ENCODE measurements at places on chromosomes 2 and 18. TPM values are rescaled to one million over a fixed set of nuclear protein-coding genes. Genes with fewer than 3 reads are reported as not detected.

DNA sequence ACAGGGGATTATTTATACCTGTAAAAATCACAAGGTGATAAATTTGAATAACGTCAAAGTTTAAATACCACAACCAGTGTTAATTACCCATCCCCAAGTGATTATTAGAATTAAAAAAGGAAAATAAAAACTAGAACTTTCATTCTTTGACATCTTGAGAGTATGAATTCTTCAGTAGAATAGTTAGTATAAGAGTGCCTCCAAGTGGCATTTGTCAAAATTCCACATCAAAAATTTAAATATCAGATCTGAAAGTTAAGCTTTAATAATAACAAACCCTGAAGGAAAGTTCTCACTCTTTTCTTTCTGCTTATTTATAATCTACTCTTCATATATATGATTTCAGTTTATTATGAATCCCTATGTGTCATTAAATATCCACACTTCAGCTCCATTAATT is 273.7 kb upstream of the KYNU start:
- no peak for DNase-seq

ZNF396 gene
- total RNA-seq, result 2.0 TPM

GRCh38 chr18:23949863-23950262 is 64.7 kb upstream of the TTC39C start:
- no peak for DNase-seq

DNA sequence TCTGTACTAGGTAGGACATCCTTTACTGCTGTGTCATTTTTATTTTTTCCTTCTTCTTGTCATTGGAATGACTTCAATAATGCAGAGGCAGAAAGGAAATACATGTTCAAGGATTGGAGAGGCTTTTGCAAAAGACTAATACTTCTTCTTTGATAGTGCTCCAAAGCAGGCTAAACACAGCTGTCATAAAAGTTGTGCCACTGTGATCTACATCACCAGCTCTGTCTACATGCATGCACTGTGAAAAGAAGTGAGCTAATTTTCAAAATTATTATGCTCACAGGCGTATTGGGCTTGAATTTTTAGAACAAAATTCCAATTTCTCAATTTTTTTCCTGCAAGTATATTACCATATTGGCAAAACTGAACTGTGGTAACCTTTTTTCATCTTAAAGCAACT is 37.5 kb upstream of the CALCRL start:
- DNase-seq, result no peak

GRCh38 chr18:42229211-42230210 is 274.5 kb downstream of the PIK3C3 start:
- DNase-seq, result no peak

DSEL gene
- 2.5 TPM for total RNA-seq

TUBB8B gene
- total RNA-seq, result not detected

- no peak for DNase-seq
Measured at GRCh38 chr2:117942551-117942950, 71.3 kb downstream of the CCDC93 start.

DNA sequence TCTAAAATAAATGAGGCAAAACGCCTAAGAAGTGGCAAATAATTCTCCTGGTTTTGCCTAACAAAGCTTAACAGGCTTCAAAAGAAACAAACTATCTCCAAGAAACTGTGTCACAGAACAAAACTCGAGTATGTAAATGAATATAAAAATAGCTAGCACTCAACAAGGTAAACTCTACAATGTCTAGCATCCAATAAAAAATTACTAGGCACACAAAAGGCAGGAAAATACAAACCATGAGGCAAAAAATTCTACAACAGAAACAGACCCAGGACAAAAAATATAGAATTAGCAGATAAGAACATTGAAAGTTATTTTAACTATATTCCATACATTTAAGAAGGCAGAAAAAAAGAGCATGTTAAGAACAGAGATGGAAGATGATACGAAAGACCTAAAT is 16.8 kb downstream of the PPP4R1 start:
- no peak for DNase-seq

LYG2 gene
- total RNA-seq, result not detected

DNA sequence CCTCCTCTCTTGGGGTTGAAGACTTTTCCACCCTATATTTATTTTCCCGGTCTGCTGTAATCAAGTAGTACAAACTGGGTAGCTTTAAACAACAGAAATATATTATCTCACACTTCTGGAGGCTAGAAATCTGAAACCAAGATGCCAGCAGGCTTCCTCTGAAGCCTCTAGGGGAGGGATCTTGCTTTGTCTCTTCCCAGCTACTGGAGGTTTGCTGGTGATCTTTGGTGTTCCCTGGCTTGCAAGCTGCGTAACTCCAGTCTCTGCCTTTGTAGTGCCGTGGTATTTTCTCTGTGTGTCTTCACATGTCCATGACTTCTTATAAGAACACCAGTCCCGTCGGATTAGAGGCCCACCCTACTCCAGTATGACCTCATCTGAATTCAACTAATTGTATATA is 44.4 kb downstream of the MYO3B start:
- no peak for DNase-seq

MATN3 gene
- total RNA-seq, result 1.9 TPM

- no peak for DNase-seq
Measured at GRCh38 chr2:238898534-238899281, 50.8 kb downstream of the TWIST2 start.

GRCh38 chr2:188892636-188893035 is 81.5 kb upstream of the COL3A1 start:
- DNase-seq, result no peak

IL18R1 gene
- 3.4 TPM for total RNA-seq

DNA sequence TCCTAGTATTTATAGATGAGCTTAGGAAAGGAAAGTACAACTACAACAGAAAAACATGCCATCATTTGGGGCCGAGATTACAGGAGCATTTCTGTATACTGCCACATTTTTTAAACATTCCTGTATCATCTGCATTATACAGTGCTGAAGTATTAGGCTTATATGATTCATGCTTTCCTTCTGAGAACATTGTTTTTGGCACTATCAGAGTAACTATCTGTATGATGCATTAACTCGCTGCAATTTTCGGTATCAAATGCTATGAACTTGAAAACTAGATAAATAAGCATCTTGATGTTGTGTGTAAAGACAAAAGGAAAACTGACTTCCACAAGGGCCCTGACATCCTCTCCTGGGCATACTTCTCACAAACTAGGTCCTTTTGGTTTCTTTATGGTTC is 102.0 kb downstream of the RIT2 start:
- DNase-seq, result no peak

DNA sequence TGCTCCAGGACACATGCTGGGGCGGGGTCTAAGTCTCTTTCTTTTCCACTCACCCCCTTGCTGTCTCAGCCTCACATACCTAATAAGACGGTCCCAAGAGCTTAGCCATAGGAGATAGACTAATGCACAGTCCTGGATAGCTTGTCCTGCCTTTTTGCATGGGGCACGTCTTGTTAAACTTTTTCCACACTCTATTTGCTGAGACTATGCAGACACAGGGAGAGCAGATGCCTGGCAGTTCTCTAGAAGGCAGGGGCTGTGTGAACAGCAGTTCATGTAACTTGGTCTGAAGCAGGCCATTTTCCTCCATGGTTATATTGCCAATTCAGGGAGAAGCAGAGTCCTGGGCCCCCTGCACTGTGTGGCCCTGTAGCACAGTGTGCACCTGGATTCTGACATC is 142.1 kb downstream of the SEPTIN10 start:
- no peak for DNase-seq

DNA sequence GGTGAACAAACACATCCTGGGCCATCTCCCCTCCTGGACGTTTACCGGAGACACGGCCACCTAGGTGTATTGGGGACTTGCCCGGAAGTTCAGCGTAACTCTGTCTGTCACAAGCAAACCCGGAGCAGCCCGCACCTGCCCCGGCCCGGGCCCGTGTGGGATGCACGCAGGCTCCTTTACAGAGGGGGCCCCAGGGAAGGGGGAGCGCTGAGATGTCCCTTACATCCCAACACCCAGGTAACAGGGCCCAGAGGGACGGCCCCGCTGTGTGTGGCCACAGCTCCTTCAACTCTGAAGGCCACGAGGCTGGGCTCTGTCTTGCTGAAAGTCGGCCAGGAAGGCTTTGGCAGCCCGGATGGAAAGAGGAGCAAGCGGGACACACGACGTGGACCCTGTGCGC is 212.8 kb downstream of the TWIST2 start:
- no peak for DNase-seq

SERPINB13 gene
- total RNA-seq, result not detected

- DNase-seq, result no peak
Measured at GRCh38 chr2:118091140-118091478, 2.8 kb downstream of the INSIG2 start.

DNA sequence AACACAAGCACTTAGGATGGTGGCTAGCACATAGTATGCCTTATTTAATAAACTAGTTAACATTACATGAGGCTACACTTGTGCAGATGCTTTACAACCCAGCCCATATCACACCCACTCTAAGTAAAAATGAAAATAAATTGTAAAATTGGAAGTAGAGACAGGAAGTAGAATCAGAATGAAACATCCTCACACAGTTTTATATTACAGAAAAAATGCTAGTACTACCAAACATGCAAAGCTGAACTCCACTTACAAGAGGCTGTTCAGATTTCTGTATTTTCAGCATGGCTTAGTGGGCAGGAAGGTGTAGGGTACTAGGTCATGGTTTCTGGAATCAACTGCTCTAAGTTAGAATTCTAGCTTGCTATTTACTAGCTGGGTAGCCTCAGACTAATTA is 18.2 kb upstream of the CRIM1 start:
- DNase-seq, result no peak

- DNase-seq, result no peak
Measured at GRCh38 chr2:173359231-173359630, 4.6 kb downstream of the CDCA7 start.

MCM6 gene
- total RNA-seq, result 33.1 TPM

SLC16A14 gene
- total RNA-seq, result 0.57 TPM

GRCh38 chr2:45896311-45896710 is 244.8 kb downstream of the PRKCE start:
- DNase-seq, result no peak

DNA sequence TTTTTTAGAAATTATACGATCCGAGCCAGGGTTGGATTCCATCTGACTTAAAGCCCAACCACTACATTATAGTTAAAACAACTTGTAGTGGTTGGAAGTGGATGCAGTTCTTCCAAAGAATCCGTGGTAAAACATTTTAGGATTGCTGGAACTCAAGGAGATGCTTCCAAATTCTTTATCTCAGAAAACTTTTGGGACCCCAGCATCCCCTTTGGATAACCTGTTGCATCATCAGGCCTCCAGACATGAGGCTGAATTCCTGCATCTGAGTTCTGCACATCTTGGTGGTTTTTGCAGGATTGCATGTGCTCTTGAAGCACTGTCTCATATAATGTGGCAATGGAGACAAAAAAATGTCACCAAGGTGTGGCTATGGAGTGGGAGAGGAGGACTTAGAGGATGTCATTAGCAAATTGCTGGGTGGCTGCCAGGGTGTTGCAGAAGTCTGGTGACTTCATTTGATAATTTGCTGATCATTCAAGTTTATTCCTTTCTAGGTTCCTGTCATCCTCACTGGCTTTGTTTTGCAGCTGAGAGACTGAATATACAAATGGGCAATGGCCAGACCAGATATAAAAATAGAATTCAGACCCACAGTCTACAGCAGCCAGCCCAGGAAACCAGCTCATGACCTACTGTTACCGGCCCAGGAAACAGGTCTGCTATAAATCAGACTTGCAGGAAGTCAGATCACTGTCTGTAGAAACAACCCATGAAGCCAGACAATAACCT is 207.7 kb downstream of the BCL2 start:
- no peak for DNase-seq

DUSP2 gene
- 5.2 TPM for total RNA-seq

GRCh38 chr2:197433780-197434438 is 919 bp downstream of the SF3B1 start:
- DNase-seq, result no peak

DNA sequence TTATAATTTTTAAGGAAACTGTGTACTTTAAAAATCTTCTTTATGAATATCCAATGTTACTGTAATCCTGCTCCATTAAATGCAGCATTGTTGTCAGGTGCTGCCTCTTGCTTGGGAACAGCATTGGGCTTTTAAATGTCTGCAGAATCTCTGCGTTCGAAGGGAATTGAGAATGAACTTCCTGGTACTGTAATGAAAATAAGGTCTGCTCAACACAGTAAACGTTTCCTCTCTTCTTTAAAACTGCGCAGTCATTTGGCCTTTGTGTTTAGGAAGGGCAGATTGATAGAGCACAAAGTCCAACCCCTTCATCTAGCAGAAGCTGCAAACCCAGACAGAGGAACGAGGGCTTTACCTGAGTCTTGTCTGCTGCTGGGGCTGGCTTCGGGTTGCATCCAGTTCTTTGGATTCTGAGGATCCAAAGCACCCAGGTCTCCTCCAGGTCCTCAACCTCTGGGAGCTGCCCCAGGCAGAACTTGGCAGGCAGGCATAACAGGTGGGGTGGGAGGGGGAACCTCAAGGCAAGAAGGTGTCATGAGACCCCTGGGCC is 104.5 kb downstream of the UGGT1 start:
- no peak for DNase-seq

GRCh38 chr2:25410370-25410769 is 68.6 kb upstream of the DNMT3A start:
- DNase-seq, result no peak

- no peak for DNase-seq
Measured at GRCh38 chr2:199710551-199710950, 140.4 kb downstream of the FTCDNL1 start.

- peak; percentile 74 for DNase-seq
Measured at GRCh38 chr2:37671009-37671815, at the start of gene CDC42EP3. TSS of gene CDC42EP3 (minus strand) at chr2:37671642. CDS start at chr2:37646587, 25,055 bp downstream.

DNA sequence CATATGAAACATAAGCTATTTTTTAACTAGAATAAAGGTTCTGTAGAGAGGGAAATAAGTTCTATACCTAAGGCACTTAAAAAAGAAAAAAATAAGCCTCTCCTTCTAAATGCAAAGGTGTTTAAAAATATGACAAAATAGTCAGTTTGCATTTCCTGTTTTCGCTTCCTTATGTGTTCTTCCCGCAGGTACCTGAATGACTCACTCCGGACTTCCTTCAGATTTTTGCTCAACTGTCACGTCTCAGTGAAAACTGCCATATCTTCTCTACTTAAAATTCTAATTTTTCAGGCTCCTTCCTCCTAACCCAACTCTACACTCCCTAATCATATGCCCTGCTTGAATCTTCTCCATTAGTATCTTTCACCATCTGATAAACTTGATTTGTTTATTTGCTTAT is 1333.1 kb downstream of the LRP1B start:
- DNase-seq, result no peak

DNA sequence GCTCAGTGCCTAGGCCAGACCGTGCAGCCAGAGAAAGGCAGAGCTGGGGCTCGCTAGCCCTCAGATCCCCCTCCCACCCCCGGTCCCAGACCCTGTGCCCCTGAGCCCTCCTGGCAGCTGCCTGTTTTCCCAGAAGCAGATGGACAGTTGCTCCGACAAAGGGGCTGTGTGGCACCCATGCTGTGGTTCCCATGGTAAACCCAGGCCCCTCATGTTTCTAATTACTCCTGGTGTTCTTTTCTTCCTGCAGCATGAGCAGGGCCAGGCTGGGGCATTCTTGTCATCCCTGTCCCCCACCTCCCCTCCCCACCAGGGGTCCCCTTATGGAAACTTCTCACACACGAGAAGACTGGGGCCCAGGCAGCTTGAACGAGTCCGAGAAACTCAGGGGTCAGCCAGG is 269.6 kb downstream of the HAUS1 start:
- no peak for DNase-seq

GRCh38 chr2:165586019-165586418 is 116.5 kb downstream of the CSRNP3 start:
- DNase-seq, result no peak

All from PC-9 (cell line).